ENCODE measurements at places on chromosomes 3 and 15. TPM values are rescaled to one million over a fixed set of nuclear protein-coding genes. Genes with fewer than 3 reads are reported as not detected.

The MORC1 gene
- total RNA-seq: not detected

The CLDN16 gene
- not detected for total RNA-seq

The RBP2 gene
- total RNA-seq: not detected

DNA sequence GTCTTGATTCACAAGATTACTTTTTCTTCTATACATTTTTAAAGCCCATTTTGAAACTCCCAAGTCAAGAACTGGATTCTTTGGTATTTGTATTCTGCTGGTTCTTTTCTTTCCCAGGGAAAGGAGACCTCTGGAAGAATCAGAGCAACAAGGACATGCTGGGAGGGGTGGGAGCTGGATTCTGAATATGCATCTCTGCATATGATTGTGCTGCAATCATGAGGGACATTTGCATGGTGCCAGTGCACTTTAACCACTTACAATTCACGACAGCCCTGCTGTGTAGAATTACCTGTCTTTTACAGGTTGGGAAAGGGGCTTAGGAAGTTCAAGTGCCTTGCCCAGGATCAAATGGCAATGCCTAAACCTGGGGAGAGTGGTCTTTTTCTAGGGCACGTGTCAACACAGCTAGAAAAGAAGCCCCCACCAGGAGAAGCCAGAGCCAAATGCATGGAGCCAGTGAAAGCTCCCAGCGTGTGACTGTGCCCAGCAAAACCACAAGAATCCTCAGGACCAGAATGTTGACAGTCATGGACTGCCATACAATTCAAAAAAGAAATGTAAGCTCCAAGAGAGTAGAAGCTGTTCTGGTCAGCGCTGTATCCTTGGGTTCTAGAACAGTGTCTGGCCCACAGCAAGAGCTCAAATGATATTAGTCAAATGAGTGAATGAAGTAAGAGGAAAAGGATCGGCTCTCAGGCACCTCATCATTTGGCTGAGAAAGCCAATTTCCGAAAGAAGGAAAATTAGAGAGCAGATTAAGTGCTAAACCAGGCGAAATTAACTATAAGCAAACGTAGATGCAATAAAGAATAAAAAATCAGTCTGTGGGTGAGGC is 84.5 kb upstream of the MEF2A start:
- peaks cover 33% of the 10 kb centered on the region for H3K4me1 ChIP-seq
- DNase-seq: no peak
- no peak overlapping the region for H3K4me3 ChIP-seq
- no peak overlapping the region for H3K27ac ChIP-seq
- no peaks in the 10 kb centered on the region for H3K36me3 ChIP-seq

DNA sequence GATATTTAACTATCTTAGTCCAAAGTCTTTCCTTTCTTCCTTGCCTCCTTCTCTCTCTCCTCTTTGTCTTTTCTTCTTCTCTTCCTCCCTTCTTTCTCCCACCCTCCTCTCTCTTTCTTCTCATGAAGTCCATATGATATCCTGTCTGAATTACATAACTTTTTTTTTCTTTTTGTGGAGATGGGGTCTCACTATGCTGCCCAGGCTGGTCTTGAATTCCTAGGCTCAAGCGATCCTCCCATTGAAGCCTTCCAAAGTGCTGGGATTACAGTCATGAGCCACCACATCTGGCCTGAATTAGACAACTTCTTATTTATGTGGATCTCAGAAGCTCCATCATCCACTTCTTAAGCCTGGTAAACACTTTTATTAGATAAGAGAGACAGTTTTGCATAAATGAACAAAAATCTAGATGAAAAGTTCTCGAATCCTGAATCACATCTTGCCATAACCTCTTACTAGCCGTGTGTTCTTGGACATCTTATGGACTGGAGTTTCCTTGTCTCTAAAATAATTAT is 206.5 kb downstream of the LPP start:
- H3K27ac ChIP-seq: no peak overlapping the region
- no peak for DNase-seq
- no peak overlapping the region for H3K4me3 ChIP-seq

DNA sequence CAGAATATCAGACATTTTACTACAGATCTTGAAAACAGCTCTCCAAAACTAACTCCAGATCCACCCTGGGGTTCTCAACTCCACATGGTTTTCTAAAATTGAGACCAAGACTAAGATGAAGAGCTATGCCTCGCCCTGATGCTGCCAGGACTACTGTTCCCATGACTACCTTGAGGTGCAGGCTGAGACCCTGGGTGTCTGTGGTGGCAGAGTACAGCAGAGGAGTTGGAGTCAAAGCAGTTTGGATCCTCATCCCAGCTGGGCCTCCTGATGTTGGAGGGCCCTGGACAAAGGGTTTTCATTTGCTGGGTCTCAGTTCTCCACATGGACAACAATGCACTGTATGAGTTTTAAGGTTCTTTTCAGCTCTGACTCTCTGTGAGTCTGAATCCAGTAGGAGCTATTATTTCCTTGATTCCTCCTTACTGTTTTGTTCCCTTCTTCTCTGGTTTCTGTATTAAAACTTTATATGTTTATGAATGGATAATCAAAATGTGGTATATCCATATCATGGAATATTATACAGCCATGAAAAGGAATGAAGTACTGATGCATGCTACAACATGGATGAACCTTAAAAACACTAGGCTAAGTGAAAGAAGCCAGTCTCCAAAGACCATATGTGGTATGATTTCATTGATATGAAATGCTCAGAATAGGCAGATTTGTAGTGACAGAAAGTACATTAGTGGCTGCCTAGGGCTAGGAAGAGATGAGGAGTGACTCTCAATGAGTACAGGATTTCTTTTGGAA is 93.0 kb downstream of the CPN2 start:
- H3K27me3 ChIP-seq: no peaks in the 10 kb centered on the region
- no peak overlapping the region for H3K27ac ChIP-seq
- H3K36me3 ChIP-seq: no peaks in the 10 kb centered on the region
- no peak for DNase-seq

DNA sequence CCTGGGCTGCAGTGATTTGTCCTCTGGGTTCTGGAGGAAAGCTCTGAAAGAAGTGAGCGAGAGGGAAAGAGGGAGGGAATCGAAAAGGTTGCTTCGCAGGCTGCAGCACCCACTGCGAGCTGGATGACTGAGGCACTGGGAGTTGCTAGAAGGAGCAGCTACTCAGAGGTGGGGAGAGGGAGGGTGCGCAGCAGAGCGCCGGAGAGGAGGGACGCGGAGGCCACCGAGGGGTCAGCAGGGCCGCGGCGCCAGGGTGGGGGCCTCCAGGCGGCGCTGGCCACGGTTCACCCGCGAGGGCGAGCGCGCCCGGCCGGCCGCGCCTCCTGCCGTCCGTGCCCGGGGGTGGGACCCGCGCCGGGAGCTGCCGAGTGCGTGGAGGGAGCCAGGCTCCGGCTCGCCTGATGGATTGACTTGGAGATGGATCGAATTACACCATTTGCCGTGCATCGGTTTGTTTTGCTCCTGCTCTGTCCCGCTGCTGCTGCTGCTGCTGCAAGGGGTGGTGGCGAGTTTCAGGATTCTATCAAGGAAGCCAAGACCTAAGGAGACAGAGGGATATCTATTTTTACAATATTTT is at the start of gene SEMA6D:
Gene SEMA6D (plus strand): TSS at position 470 of the 577 bp plus-strand sequence. CDS start 42,294 bp downstream, outside the sequence.
- H3K27me3 ChIP-seq: peaks cover 58% of the 10 kb centered on the region
- H3K4me1 ChIP-seq: peaks cover 8% of the 10 kb centered on the region
- H3K36me3 ChIP-seq: no peaks in the 10 kb centered on the region
- no peak within 1 kb of the TSS for H3K4me3 ChIP-seq
- no peak for DNase-seq

GRCh38 chr3:158312560-158313141 is 202.8 kb downstream of the RSRC1 start:
- H3K27ac ChIP-seq: no peak overlapping the region
- H3K36me3 ChIP-seq: peaks cover under 1% of the 10 kb centered on the region
- H3K27me3 ChIP-seq: no peaks in the 10 kb centered on the region
- no peak for DNase-seq
- peaks cover 1% of the 10 kb centered on the region for H3K4me1 ChIP-seq

GRCh38 chr3:168197162-168197561 is 101.4 kb upstream of the GOLIM4 start:
- H3K27me3 ChIP-seq: no peaks in the 10 kb centered on the region
- H3K36me3 ChIP-seq: no peaks in the 10 kb centered on the region

DNA sequence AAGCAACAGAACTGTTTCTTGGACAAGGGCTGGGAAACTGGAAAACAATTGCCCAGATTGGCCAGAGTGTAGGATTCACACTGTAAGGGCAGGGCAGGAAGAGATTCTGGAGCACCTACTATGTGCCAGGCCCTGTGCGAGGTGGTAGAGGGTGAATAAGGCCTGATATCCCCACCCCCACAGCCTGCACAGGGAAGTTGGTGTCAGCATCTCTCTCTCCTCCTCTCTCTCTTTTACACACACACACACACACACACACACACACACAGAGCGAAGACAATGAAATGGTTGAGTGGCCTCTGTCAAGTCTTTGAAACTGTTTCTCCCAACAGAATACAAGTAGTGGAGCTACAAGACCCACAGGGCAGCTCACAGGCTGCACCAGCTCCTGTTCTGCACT is 47.1 kb upstream of the SLCO2A1 start:
- H3K27me3 ChIP-seq: no peaks in the 10 kb centered on the region
- DNase-seq: no peak
- H3K27ac ChIP-seq: no peak overlapping the region
- no peak overlapping the region for H3K4me3 ChIP-seq
- H3K36me3 ChIP-seq: no peaks in the 10 kb centered on the region
